ENCODE measurements at places on chromosomes 1 and 21.

DNA sequence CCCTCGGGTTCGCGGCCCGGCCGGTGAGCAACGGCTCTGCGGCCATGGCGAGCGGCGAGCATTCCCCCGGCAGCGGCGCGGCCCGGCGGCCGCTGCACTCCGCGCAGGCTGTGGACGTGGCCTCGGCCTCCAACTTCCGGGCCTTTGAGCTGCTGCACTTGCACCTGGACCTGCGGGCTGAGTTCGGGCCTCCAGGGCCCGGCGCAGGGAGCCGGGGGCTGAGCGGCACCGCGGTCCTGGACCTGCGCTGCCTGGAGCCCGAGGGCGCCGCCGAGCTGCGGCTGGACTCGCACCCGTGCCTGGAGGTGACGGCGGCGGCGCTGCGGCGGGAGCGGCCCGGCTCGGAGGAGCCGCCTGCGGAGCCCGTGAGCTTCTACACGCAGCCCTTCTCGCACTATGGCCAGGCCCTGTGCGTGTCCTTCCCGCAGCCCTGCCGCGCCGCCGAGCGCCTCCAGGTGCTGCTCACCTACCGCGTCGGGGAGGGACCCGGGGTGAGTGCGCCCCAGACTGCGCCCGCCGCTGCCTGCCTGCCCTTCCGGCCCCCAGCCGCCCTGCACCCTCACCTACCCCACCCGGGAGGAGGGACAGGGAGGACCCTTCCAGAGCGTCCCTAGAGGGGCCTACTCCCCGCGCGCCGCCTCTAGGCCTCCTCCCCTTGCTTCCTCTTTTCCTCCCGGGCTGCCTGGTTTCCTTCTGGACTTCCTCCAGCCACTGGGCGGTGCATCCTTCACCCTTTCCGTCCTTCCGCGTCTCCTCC lies at the start of gene RNPEP:
Gene RNPEP (plus strand): TSS at position 26 of the 757 bp plus-strand sequence. CDS start 19 bp downstream, at position 45.
- peak; percentile 89 for DNase-seq

DNA sequence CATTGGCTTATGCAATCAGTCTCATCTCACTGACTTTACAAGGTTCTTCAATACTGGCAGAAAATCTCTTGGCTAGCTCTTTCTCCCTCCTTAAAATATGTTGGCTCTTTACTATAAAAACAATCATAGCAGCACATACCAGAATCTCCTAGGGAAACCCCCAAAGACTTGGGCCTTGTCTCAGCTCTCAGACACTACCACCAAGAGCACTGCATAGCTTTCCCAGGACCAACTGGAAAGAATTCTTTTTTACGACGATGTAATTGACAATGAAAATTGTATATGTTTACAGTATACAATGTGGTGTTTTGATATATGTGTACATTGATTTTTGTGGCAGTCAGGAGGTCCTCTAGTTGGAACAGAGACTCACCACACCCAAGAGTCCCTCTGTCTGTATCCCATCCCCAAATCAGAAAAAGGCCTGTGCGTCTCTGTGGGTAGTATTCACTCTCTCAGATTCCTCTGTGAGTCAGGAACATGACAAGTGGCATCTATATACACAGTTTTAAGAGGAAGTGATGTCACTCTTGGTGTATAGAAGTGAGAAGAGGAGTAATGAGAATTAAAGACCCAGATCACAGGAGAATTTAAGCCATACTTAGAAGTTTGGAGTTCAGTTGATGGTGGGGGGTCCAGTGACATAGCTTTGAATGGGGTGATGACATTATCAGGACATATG lies 21.1 kb downstream of the SMAP2 start:
- no peak for DNase-seq

DNA sequence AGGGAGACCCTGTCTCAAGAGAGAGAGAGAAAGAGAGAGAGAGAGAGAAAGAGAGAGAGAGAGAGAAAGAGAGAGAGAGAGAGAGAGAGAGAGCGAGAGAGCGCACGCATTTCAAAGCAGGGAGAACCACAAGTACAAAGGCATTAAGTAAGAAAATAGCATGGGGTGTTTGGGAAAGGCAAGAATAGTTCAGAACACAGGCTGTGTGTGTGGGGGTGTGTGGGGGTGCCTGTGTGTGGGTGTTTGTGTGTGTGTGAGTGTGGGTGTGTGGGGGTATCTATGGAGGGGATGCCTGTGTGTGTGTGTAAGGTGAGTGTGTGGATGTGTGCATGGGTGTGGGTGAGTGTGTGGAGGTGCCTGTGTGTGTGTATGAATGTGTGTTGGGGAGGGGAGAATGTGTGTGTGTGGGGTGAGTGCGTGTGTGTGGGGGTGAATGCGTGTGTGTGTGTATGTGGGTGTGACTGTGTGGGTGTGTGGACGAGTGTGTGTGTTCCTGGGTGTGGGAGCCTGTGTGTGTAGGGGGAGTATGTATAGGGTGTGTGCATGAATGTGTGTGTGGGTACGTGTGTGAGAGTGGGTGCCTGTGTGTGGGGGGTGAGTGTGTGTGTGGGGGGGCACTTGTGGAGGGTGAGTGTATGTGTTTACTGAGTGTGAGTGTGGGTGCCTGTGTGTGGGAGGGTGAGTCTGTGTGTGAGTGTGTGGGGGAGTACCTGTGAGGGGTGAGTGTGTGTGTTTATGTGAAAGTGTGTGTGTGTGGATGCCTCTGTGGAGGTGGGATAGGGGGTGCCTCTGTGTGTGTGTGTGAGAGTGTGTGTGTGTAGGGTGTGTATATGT lies 19.1 kb upstream of the HDAC1 start:
- DNase-seq: no peak

- DNase-seq: no peak
Observed at GRCh38 chr1:30029677-30030076, 693.7 kb downstream of the MATN1 start.

GRCh38 chr1:3600354-3600753 lies 11.0 kb downstream of the MEGF6 start:
- no peak for DNase-seq

DNA sequence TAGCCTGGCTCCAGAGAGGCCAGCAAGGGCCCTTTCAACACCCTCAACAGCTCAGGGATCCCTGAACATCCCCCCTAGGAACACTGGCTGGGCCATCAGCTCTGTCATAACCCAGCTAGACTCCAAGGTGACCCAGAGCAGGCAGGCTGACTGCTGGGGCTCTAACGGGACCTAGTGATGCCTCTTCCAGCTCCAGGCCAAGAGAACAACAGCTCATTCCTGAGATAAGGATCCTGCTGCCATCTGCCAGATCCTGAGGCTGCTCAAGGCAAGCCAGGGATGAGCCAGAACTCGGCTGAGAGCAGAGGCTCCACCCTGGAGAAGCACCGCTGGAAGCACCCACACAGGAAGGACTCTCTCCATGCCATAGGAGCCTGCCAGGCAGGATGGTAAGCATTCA lies 2.0 kb downstream of the VSIG8 start:
- DNase-seq: no peak

DNA sequence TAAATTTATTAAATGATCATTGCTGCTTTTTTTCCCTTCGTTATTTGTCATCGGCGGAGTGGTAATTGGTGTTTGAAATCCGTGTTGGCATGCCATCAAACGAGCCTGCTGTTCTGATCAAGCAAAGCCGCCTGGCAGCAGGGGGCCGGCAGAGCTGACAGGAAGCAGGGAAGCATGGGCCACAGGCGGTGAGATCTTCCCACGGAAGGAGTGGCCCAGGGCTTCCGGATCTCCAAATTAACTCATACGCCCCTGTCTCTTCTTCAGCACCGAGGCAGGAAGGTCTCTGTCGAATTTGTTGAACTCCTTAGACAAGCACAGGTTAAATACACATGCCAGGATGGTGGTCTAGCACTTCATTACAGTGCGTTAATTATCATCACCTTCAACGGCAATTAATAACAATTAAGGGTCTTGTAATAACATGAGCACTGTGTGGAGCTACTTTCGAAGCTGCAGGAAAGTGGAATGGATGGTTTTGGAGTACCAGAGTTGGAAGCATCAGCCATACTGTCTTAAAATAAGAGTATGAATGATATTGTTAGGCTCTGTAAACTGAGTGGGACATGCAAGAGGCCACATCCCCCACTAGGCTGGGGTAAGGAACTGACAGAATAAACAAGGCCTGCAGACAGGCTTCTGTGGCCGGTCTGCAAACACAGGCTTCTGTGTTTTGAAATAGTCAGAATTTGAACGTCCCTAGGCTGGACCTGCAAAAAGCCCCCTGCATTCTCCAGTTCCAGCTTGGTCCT lies 199.4 kb upstream of the DAB1 start:
- no peak for DNase-seq

DNA sequence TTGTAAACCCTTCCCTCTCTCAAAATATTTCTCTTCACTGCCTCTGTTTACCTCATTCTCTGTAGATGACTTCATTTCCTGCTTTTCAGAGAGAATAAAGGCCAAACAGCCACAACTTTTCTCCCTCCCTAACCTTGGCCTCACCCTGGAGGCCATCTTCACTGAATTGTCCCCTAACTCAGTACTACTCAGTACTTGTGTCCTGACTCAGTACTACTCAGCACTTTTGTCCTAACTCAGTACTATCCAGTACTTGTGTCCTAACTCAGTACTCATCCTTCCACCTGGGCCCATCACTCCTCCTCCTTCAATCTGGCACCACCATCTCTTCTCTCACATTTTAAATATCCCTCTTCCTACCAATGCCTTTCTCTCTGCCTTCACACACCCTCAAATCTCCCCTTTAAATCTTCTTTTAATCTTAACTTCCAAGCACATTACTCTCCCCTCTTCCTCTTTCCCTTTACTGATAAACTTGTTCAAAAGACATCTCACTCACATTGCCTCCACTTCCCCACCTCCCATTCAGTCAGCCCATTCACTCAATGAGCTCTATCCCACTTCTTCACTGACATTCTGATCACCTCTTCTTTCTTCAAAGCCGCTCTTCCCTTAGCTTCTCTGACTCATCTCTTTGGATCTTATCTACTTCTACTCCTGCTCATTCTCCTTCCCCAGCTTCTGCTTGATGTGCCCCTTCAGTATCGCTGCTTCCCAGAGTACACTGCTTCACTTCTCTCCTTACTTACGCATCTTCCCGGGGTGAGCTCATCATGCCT lies 121.4 kb downstream of the RNF220 start:
- no peak for DNase-seq

DNA sequence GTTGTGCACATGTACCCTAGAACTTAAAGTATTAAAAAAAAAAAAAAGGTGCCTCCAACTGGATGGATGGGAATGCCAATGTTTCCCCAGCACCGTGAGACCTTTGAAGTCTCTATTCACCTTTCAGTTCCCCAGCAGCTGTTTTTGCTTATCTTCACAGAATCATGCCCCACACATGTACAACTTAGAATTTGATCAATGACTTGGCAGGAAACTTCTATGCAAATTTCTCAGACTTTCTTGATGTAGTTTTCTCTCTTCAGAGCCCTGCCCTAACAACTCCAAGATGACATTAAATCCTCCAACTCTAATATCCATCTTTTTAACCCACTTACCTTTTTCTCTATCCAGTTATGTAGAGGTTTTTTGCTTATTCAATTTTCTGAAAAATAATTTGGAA lies 144.3 kb downstream of the PLPPR5 start:
- no peak for DNase-seq

- no peak for DNase-seq
Observed at GRCh38 chr1:73907051-73907450, 290.9 kb downstream of the LRRIQ3 start.

DNA sequence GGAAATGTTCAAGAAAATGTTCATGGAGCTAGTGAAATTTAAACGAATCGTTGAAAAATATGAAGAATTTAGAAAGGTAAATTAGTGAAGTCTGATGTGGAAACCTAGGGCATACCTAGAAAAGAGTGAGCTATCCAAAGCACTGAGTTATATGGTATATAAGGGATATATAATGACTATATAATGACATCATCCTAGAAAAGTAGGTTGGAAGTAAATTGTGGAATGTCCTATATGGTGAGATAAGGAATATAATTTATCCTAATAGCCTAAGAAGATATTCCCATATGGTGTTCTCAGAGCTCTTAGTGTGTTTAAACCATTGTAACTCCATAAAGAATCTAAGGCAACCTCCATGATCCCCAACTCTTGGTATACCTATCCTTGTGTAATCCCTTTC lies 876.4 kb upstream of the ADGRL2 start:
- no peak for DNase-seq

DNA sequence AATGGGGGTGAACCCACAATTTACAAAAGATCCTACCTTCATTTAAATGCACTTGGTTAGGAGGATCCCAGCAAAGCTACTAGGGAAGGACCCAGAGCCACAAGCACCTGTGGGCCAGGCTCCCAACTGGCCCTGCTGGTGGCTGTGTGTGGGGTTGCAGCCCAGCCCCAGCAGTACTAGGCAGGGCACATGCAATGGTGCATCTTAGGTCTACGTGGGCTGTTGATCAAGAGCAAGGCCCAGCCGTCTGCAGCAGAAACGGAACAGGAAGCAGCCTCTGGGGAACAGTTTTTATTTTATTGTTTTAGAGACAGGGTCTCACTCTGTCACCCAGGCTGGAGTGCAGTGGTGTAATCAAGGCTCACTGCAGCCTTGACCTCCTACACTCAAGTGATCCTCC lies 134.1 kb upstream of the RAB4A start:
- no peak for DNase-seq

- DNase-seq: peak; percentile 33
Observed at GRCh38 chr1:59013276-59013927, 229.6 kb upstream of the JUN start.

DNA sequence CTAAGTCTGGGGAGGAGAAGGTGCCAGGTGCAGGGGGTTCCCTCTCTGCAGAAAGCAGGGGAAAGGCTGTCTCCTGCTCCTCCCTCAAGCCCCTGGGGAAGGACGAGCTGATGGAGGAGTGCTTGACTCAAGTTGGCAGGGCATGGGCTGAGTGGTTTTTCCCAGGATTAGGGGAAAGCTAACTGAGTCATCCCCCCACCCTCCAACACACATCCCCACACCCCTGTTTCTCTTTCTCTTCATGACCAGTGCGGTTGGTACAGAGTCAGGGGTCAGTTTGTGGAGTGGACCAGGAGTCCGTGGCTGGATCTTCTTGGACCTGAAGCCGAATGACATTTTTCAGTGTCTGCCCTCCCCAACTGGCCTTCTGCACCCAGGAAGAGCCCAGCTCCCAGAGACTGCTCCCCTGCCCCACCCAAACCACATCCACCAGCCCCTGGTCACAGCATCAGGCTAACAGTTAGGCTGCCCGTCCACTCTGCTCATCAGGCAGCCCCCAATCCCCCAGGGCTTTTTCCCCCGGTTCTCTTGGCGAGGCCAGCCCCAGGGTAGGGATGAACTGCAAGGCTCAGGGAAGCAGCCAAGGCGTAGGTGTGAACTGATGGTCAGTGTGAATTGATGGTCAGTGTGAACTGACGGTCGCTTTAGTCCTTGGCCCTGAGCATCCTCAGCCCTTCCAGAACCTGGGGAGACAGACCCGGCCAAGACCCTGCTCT lies 81.0 kb downstream of the PAX7 start:
- no peak for DNase-seq

- no peak for DNase-seq
Observed at GRCh38 chr1:60589916-60590315, 492.4 kb upstream of the NFIA start.

- no peak for DNase-seq
Observed at GRCh38 chr21:44522753-44523204, 17.2 kb downstream of the KRTAP10-1 start.

GRCh38 chr1:42162181-42162580 lies 2.4 kb downstream of the GUCA2A start:
- no peak for DNase-seq

GRCh38 chr1:36446271-36446670 lies 4.0 kb downstream of the OSCP1 start:
- DNase-seq: no peak

Measured in T47D (cell line).